ENCODE measurements at places on chromosomes 12 and 14.

DNA sequence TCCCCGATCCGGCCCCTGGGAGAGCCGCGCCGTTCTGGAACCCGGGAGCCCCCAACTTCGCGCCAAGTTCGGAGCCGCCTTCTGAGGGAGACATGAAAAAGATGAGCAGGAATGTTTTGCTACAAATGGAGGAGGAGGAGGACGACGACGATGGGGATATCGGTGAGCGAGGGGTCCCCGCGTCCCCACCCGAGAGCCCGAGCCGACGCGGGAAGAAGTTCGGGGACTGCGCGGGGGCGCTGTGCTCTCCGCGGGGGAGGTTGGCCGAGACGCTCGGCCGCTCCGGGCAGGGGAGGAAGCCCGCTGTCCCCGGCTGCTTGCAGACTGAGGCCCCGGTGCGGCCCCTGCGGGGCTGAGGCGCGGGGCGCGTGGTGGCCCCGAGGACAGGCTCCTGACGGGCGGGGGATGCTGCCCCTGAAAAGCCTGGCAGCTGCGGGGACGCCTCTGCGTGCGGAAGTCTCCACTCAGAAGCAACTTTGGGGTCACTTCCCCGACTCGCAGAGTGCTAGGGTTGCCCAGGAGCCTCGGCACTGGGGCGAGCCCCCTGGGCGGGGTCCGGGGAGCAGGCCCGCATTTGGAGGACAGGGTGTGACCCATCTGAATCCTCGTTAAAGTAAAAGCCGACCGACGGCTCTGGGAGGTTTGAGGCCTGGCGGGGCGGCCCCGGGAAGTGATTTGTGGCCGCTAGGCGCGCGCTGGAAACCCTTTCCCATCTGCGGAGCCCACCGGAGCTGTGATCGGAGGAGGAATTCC, 511 bp downstream of the ANO6 start:
- DNase-seq = peak; percentile 11

DNA sequence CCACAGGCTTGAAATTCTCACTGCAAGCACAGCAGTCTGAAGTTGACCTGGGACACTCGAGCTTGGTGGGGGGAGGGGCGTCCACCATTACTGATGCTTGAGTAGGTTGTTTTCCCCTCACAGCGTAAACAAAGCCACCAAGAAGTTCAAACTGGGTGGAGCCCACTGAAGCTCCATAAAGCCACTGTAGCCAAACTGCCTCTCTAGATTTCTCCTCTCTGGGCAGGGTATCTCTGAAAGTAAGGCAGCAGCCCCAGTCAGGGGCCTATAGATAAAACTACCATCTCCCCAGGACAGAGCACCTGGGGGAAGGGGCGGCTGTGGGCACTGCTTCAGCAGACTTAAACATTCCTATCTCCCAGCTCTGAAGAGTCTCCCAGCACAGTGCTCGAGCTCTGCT, 31.7 kb upstream of the ST8SIA1 start:
- DNase-seq = no peak

- DNase-seq = no peak
These were observed 20.5 kb downstream of the DAAM1 start for GRCh38 chr14:59208954-59209353.

DNA sequence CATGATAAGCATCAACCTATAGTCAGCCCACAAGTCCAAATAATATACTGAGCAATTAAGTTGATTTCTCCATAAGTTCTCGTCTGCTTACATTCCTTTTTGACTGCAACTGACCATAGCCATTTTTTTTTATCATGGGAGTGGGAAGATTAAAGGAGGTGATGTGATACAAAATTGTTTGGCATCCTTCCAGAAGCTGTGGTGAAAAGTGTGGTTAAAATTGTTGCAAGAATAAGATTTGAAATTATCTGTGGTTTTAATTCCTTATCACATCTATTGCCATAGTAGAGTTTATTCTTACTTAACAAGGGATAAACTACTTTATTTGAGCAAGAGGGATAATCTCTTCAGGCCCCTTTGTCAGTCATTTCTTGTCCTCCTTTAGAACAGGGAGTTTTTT, 50.7 kb downstream of the LIN52 start:
- no peak for DNase-seq

GRCh38 chr14:95516554-95517181, at the start of gene SYNE3:
TSS of gene SYNE3 (minus strand) at chr14:95516650. CDS start at chr14:95475821, 40,829 bp downstream.
- no peak for DNase-seq

DNA sequence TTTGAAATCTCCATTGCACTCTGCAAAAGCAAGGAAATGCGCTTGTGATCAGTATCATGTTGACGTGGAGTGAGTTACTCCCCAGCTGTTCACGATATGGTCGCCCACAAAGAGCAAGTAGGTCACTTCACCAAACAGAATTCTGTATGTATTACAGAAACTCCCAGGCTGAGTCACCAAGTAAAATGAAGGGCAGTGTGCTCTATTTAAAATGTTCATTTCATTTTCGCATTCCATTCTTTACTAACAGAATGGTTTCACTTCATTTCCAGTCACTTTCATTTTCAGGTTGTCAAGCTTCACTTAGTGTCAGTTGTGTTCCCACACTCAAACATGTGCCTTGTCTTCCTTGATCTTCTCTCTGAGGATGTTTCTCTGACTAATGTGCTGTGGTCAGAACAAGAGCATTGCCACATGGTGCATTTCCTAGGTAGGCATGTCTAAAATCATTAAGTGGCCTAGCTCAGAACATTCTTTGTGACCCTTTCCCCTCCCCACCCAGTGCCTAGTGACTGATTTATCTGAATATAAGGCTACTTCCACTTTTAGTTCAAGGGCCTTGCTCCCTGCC, 391.2 kb downstream of the RAD51B start:
- DNase-seq = peak; percentile 25

DNA sequence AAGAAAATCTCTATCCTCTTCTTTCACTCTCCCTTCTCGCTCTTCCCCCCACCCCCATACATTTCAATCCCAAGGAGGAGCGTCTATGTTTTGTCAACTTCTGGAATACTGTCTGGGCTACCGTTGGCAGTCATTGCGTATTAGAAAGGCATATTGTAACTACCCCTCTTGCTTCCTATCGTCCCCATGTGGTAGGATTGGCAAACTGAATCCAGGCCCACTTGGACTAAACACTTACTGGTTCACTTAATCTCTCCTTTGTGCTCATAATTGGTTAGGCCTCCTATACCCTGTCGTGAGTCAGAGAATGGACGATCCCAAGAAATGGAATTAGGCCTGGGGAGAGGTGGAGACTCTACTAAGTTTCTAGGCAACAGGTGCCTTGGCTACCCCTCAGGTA, 68.8 kb upstream of the SLC8A3 start:
- no peak for DNase-seq

DNA sequence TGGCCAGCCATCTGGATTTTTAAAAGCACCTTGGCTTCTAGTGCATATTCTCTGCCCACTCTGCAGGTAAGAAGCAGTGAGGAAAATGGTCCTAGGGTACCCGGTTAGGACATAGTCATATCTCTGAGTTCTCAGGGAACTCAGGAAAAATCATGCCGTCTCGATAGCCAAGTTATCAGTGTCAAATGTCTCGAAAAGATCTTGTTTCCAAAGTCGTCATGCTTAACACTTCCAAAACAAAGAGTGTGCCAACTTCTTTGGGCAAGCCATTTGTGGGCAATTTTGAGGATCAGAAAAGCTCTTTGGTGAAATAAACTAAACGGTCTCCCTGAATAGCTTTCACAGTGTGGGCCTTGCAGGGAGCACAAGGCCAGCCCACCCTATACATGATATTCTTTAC, 39.2 kb downstream of the RASSF3 start:
- no peak for DNase-seq

GRCh38 chr12:116077431-116077830, 200.1 kb downstream of the MED13L start:
- no peak for DNase-seq

- no peak for DNase-seq
These were observed 1.9 kb downstream of the ETV6 start for GRCh38 chr12:11651381-11651780.

DNA sequence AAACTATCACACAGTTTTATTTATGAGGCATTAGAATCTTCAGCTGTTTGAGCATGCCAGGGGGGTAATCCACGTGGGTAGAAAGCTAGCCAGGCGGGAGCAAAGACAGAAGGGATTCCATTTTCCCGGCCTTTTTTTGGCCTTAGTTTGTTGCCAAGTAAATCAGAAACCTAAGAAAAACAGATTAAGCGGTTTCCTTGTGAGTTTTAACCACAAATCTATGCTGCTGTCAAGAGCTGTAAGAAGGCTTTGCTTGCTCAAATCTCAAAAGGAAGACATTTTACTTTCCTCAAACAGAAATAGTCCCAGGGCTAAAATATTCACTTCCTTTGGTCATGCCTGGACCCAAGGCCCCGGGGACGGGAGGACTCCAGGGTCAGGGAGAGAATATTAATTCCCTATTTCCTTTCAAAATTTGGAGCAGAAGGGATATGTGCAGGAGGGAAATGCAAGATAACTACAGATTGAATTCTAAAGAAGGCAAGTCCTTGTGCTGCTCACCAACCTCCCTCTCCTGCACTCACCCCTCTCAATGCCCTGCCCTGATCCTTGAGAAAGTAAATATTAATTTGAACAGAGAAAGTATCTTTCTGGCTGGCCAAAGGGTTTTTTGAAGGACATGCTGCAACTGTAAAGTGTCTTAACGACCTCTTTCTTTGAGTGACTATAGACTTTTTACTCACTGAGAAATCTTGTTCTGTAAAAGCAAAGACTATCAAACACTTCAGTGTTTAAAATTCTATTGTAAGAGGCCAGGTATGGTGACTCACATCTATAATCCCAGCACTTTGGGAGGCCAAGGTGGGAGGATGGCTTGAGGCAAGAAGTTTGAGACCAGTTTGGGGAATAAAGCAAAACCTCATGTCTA, 75.7 kb downstream of the HSD17B6 start:
- DNase-seq = no peak

DNA sequence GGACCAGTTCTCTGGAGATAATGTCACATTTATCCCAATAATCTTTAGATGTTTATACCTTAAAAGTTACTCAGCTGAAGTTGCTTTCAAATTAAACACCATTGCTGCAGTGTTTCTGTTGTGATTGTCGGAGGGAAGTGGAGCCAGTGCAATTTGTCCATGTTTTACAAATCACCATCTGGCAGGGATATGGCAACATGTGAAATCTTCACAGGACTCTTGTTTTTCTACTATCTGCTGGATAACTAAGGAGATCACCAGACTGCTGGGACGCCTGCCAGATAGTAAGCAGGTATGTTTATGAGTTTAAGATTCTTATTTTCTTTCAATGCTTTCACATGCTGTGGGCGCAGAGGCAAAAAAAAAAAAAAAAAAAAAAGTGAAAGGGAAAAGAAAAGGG, 100.3 kb upstream of the SOX5 start:
- DNase-seq = no peak

- no peak for DNase-seq
These were observed 48.6 kb downstream of the AACS start for GRCh38 chr12:125113789-125114188.

DNA sequence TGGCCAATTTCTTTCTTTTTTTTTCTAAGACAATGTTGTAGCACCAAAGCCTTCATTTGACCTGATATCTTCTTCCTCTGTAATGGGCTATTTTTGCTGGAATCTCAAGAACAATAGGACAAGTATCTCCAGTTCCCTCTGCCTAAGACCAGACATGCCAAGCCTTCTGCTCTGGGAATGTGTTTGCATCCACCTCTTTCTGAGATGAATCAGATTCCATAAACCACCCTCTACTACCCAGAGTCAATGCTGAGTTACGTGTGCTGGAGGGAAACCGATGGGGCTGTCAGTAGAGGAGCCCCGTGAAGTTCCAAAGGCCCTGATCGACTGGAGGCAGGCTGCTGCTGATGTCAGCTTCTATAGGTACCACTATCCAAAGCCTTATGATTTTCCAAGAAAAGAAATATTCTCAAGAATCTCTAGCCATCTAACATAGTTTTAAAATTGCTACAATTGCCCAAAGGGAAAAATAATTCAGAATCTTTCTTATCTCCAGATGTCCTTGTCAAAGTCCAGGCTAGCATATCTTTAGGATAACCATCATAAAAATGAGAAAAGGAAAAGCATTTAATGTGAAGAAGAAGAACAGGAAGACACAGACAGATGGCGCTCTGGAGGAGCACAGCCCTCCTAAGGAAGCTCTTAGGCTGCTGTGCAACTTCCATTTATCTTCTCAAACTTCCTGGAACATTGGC, 101.9 kb downstream of the SLC8A3 start:
- DNase-seq = no peak

DNA sequence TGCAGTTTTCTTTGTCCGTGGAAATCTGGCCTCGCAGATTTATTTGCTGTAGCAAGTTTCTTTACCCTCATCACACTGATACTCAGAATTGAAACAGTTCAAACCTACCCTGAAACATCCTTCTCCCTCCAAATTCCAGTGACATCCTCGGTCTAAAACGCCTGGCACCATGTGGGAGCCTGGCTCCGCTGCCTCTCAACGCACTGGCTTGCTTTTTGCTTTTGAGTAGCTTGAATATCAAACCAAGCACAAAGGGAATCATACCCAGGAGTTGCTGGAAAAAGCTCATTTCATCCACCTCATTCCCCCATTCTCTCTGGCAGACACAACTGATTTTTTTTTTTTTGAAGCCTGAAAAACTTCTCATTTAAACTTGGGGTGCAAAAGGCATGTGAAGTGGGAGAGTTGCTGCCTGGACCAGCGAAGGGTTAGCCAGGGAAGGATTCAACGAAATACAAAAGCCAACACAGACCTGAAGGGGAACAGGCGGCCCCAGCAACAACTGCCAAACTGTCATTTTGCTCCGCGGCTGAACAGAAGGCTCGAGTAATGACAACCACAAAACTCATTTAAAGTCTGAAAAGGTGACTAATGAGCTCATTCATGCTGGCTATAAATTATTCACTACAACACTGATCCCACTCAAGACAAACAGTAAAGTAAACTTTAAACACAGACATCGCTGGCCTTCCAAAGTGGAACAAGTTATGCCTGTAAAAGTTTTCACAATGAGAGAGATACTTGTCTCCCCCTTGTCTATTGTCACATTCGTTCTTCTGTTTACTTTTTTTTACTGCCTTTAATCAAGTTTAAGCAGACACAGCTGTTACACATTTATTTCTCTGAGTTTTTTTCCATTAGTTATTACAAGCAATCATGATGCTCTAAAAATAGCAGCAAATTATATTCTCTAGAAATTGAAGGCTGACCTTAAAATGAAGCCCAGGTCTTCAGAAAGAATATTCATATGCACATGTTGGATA, 12.5 kb upstream of the FOXN3 start:
- DNase-seq = no peak

GRCh38 chr12:104280111-104280510, 23.4 kb upstream of the EID3 start:
- no peak for DNase-seq

- no peak for DNase-seq
These were observed 5.3 kb downstream of the RNF34 start for GRCh38 chr12:121405211-121405610.

- DNase-seq = no peak
These were observed 296.5 kb upstream of the TMEM132C start for GRCh38 chr12:127970491-127970890.

GRCh38 chr12:15846887-15847286, 35.3 kb upstream of the STRAP start:
- no peak for DNase-seq

GRCh38 chr14:59061292-59061691, 127.2 kb upstream of the DAAM1 start:
- no peak for DNase-seq

DNA sequence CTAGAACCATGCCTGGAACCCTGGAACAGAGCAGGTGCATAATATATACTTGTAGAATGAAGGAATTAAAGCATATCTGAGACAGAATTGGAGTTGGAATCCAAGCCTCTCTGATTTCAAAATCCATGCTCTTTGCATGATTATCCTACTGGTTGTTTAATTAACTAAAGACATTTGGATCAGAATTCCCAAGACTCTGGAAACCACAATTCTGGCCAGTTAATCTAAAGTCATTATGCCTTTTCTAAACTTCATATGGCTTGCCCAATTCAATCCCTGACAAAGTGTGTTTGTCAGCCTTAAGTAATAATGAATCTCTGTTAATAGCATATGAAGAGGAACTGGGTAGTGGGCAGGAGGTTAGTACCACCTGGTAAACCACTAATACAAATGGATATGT, 422.6 kb downstream of the ATP23 start:
- DNase-seq = no peak
